ENCODE measurements at places on chromosomes 6 and 20.

GRCh38 chr20:34163307-34163706 lies 51.3 kb upstream of the EIF2S2 start:
- DNase-seq: no peak

- DNase-seq: no peak
These were observed 2.9 kb downstream of the COL20A1 start for GRCh38 chr20:63295846-63296245.

DNA sequence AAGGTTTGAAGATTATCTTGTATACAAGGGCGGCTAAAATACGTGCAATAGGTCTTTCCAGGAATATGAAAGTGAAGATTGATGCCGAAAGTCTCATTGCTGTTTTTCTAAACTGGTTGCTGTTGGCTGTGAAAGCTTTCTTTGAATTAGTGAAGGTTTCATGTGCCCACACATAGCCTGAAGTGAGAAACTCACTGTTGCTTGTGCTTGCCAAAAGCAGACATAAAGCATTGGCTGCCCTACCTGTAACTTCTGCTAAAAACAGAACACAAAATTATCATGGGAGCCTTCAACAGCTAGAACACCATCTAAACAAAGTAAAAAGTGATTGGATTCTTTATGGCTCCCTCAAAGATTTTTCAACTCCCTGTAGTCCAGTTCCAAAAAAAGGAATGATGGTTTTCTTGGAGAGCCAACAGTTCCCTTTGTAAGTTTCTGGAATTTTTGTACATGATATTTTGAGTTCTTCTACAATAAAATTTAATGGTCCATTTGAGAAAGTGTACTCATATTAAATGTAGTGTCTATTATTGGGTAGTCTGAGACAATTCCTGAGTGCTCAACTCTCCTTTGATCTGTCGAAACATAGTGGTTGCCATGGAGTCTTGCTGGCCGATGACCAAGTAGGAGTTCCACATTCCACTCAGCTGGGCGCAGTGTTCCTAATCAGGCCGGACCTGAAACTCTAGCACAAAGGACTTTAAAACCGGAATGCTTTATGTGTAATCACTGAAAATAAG lies 68.5 kb downstream of the PLEKHG1 start:
- DNase-seq: no peak

GRCh38 chr6:158366363-158366762 lies 54.1 kb downstream of the TULP4 start:
- DNase-seq: no peak

DNA sequence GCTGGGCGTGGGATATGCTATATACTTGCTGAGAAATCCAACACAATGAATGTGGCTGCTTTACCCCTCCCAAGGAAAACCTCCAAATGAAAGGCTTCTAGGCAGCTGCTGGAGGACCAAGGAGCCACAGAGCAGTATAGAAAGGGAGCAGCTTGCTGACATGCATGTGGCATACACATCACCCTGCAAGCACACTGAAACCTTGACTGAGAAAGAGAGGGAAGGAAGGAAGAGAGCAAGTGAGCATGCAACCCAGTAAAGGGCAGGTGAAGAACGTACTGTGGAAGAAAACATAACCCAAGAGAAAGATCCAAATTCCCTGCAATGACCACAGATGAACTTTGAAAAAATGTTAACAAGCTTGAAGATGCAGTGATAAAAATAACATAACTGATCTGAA lies 543.0 kb downstream of the KIF16B start:
- DNase-seq: no peak

DNA sequence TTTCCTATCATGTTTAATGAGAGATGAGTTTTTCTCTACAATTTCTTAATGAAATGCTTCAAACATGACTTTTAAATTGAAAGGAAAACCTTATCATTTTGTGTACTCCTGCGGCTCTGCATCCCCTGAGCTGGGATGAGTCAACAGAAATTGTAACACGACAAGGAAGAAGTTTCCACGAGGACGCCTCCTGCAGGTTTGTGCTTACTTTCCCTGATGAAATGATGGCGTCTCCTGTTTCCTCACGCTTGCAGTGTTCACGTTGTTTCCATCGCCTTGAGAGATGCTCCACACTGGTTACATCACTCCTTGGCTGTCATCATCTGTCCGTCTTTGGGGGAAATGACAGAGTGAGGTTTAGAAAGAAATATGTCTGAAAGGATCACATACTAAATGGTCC lies 233.7 kb upstream of the ZFP64 start:
- DNase-seq: no peak

DNA sequence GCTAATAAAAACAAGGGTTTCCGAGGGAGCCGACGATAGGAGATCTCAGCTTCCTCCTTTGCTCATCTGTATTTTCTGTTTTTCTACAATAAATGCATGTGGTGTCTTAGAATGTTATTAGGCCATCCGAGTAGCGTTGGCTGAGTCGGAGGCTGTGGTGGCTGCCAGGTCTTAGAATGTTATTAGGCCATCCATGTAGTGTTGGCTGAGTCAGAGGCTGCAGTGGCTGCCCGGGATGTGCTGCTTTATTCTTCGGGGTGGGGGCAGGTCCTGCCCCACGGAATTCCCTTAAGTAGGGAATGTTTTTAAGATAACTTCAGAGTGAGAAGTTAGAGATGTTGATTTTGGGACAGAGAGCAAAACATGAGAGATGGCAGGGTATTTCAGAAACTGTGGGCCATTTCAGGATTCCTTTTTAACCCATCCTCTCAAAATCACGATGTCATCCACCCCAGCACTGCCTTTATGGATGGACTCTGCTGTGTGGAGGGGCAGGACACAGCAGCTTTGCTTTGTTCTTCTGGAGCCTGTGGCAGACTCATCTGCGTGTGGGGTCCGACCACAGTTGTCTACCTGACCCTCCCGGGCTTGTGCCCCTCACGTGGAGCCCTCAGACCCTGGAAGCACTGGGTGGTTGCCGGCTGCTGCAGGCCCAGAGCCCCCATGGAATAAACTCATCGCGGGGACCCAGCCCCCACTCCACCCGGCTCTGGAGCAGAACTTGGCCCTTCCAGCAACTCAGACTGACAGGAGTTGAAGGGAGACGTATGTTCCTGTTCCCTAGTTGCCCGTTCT lies 20.4 kb downstream of the OSBPL2 start:
- no peak for DNase-seq

DNA sequence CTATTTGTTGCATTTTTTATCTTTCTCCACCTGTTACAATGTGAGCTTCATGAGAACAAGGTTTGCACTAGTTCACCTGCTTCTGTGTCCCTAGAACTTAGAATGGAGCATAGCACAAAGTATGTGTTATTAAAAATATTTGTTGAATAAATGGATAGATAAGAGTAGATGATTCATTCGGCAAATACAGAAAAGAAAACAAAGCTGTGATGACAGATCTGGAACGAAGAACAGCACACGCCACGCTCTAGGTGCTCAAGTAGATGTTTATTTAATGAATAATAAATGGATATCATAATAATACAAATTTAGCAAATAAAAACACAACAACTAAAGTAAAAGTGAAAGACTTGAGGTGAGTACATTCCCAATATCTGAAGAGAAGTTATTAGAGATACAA lies 273.1 kb downstream of the HAO1 start:
- DNase-seq: no peak

DNA sequence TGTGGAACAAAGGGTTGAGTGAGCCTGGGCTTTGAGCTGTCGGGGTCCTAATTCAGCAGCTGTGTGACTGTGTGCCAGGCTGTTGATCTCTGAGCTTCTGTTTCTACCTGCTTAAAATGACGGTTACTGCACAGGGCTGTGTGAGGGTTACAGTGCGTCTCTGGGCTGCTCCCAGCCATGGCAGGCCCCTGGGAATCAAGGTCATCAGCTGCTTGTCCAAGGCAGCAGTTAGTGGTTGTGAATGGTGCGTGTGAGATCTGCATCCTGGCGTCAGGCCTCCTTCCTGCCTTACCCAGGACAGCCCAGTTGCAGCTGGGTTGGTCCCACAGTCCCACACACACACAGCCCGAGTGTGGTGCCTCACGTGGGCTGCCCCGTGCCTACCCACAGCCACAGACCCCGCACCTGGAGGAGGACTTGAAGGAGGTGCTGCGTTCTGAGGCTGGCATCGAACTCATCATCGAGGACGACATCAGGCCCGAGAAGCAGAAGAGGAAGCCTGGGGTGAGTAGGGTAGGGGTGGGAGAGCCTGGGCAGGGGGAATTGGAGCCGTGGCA lies 15.6 kb downstream of the GTSF1L start:
- no peak for DNase-seq

GRCh38 chr6:102229271-102229670 lies 835.8 kb downstream of the GRIK2 start:
- DNase-seq: no peak

- DNase-seq: no peak
These were observed 109.9 kb downstream of the RIN2 start for GRCh38 chr20:19867940-19868371.

DNA sequence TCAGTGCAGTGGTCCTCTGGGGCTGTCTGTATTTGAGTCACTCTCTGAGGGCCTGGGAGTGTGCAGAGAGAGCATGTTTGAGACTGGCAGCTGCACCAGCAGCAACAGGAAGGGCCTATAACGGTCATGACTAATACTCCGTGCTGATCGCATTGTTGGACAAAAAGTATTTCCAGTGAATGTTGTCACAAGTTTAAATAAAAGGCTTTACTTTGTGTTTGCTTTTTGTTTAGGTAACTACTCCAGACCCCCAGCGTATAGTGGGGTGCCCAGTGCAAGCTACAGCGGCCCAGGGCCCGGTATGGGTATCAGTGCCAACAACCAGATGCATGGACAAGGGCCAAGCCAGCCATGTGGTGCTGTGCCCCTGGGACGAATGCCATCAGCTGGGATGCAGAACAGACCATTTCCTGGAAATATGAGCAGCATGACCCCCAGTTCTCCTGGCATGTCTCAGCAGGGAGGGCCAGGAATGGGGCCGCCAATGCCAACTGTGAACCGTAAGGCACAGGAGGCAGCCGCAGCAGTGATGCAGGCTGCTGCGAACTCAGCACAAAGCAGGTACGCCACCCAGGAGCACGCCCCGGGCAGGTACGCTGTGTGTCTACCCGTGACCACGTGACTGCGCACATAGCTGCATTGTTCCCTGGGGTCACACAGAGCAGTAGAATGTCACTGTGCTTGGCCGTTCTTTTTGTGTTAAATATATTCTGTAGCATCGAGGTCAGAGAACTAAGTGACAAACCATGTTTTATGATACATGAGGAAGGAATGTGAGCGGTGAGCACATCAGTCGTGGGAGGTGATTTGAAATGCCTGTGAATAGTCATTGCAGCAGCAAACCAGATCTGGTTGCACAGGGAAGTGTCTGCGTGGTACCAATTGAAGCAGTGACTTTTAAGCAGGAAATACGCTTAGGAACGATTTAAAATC lies 174.7 kb downstream of the TMEM242 start:
- DNase-seq: no peak

GRCh38 chr6:5034736-5035135 lies 30.9 kb upstream of the RPP40 start:
- no peak for DNase-seq

- DNase-seq: no peak
These were observed 120.1 kb downstream of the JPH2 start for GRCh38 chr20:44066645-44067606.

DNA sequence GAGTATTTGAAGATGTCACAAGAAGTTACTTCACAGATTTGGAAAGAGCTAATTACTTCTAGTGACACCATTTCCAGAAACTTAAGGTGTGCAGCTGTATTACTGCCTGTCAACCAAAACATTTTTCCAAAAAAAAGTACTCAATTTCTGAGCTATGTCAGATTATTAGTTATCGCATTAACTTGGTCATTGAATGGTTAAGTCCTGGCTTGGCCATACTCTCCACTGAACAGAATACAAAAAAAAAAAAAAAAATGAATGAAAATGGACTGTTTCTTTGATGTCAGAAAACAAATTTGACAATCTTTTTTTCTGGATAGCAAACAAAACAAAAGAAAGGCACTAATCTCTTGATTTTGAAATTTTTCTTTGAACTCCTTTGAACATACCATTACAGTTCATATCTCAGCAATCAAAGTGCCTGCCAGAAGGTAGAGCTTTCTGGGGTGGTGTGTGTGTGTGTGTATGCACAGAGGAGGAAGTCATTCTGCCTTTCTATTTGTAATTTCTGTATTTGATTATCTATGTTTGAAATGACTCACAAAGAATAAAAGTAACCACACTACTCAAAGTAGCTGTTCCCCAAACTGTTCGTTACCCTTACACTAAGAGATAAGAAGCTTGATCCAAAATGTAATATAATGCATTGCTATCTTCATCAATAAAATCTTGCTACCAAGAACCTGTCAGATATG lies 210.8 kb upstream of the FUT9 start:
- no peak for DNase-seq

DNA sequence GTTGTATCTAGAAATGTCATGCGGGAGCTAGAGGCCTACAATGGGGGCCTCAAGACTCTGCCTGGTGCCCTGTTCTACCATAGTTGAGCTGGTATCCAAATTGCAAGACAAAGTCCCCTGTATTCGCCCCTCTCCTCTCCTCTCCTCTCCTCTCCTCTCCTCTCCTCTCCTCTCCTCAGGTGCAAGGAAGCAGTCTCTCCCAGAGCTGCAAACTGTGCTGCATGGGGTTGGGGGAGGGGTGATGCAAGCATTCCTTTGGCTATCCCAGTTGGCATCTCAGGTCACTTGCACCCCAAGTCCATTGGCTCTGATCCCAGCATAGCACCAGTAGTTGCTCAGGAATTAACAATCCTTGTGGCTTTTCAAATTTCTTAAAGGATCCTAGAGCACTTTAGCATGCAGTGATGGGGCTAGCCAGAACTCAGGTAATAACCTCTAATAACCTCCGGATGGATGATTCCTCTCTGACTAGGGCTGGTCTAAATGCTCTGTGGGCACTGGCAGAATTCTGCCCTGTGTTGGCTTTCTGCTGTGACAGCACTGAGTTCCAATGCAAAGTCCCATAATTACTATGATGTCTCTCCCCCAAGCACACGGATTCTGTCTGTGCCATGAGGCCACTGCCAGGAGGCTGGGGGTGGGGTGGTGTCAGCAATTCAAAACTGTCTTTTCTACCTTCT lies 35.3 kb downstream of the TAF11 start:
- no peak for DNase-seq

- DNase-seq: peak; percentile 49
These were observed 11.1 kb upstream of the SERINC3 start for GRCh38 chr20:44532981-44533331.

DNA sequence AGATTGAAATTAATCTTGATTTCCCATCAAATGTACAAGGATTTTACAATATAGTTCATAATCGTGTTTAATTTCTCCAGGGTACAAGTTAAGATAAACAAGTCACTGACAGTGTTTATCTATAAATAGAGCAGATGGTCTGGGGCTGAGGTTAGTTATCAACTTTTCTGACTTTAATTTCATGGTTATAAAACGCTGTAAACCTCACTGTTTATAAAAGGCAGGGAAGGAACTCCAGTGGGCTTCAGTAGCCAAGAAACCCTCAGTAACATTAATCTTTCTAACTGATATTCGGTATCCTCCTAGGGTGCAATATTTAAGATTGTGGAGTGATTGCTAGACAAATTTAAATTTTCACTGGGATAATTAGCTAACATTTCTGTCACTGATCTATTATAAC lies 68.6 kb downstream of the GFRAL start:
- no peak for DNase-seq
